ENCODE measurements at places on chromosomes 7 and 10.

DNA sequence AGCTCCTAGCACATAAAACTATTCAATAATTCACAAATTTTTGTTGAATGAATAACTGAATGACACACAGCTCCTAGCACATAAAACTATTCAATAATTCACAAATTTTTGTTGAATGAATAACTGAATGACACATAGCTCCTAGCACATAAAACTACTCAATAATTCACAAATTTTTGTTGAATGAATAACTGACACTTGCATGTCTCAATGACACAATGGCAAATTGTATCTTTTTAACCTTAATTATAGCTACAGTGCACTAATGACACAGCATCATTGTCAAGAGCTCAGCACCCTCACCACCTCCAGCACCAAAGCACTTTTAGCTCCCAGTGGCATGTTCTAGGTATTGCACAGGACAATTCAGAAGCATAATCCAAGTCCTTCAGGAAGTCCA lies 131.6 kb downstream of the PDE1C start:
- no peak for DNase-seq

GRCh38 chr7:9017286-9017685 lies 583.9 kb downstream of the NXPH1 start:
- no peak for DNase-seq

DNA sequence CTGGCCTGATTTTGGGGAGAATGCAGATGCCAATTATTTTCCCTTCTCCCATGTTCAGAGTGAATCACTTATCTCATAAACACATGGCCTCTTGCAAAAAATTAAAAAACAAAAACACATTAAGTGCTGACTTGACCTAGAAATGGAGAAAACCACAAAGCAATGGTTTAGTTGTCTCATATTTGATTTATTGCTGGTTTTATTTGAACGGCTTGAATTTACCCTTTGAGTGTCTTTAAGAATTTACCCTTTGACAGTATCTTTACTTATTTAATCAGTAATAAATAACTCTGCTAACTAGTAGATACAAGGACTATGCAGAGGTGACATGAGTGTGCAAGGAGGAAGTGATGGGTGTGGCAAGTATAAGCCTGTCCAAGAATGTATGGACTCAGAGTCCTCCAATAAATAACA lies 68.1 kb upstream of the GSDME start:
- peak; percentile 46 for DNase-seq

- no peak for DNase-seq
Measured at GRCh38 chr10:88913788-88914187, 33.7 kb downstream of the STAMBPL1 start.

- no peak for DNase-seq
Measured at GRCh38 chr7:138649506-138649905, 51.7 kb downstream of the SVOPL start.

DNA sequence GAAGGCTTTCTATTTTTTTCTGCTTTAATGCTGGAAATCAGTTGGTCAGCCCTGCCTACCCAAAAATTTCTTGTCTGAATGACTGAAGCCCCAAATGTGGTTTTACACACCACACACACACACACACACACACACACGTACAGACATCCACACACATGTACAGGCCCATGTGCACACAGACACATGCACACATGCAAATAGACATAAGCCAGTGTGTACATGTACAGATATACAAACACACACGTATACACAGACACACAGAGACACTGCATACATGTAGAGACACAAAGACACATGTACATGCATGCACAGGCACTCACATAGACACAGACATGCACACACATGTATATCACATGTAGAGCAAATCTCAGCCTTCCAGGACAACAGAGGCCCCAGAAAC lies 54.2 kb downstream of the TBATA start:
- DNase-seq: no peak

GRCh38 chr10:72563327-72563932 lies 62.4 kb downstream of the MICU1 start:
- no peak for DNase-seq

- no peak for DNase-seq
Measured at GRCh38 chr10:99854860-99855259, 72.4 kb downstream of the ABCC2 start.

GRCh38 chr10:20502903-20503585 lies 394.1 kb downstream of the NEBL start:
- DNase-seq: no peak

DNA sequence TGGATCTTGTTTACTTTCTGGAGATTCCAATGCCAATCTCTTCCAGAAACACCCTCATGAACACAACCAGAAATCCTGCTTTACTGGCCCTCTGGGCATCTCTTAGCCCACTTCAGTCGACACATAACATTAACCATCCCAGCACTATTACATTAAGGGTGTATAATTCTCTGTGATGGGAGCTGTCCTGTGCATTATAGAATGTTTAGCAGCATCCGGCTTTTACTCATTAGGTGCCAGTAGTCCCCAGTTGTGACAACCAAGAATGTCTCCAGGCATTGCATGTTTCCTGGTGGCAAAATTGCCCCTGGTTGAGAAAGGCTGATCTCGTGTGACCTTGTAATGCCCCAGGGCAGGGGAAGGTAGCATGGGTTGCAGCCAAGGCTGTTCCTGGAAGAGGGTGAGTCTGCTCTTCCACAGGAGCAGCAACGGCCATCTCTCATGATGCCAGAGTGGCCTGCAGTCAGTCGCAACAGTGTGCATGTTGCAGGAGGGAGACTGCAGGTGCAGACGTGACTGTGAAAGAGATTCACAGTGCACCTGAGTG lies 2.6 kb upstream of the DDC start:
- DNase-seq: no peak
